ENCODE measurements at places on chromosomes 5 and 9.

DNA sequence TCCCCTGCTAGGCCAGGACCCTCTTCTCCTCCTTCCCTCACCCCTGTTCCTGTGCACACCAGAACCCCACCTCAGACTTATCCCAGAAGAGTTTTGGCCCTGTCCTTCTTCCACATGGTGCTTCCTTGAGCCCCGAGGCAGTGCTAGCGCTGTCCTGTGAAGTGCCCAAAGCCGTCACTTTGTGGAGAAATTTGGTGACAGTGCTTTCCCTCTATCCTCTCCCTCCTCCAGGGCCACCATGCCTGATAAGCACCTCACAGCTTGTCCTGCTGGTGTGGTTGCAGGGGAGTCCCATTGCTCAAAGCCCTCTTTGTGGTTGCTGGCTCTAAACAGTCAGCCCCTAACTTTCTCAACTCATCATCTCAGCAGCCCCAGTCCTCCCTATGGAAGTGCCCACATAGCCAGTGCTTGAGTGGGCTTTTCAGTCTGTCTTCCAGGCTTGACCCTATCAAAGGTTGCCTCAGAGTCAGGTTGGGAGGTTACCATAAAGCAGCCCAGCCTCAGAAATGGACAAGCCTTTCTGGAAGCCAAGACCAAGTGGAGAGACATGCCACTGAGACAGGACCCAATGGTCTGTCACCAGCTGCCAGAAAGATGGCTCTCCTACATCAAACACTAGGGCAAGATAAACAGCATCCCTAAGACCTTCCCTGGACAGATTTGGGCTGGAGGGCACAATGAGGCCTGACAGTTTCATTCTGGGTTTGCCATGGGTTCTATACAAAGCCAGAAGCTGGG is 18.0 kb downstream of the IGIP start:
- no peak for DNase-seq

DNA sequence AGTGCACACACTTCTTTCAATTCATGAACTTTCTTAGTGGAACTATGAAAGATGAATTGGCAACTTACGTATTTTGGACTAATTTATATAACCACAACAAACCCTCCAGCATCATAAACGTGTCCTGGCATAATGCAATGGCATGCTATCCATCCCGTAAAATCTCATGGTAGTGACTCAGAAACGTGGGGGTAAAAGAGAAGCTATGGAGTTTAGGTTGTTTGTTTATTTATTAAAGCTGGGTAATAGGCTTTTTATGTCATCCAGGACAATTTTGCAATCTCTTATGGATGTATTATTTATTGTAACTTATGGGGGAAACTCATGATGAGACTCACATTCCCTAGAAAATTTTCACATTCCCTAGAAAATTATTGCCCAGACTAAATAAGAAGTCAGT is 106.3 kb downstream of the GDA start:
- DNase-seq = no peak

GRCh38 chr5:74673011-74673790 is 11.8 kb upstream of the HEXB start:
- no peak for DNase-seq

DNA sequence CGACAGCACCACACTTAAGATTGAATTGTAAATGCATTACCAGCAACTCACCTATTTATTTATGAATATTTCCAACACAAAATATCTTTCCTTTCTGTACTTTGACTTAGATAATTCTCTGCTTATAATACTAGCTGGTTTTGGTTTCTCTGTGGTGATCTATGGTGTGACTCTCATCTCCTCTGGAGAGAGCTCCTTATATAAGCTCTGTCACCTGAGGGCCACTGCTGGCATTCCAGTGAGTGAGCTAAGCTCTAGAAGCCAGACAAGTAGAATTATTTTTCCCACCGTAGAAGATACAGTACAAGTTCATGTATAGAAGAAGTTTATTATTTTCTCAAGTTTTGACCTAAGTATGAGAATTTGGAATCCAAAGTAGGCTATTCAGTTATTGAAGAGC is 111.5 kb downstream of the CDC42SE2 start:
- no peak for DNase-seq

GRCh38 chr5:127305493-127305892 is 14.9 kb downstream of the MEGF10 start:
- no peak for DNase-seq

- no peak for DNase-seq
Measured at GRCh38 chr9:114434878-114435311, 47.1 kb upstream of the AKNA start.

- no peak for DNase-seq
Measured at GRCh38 chr9:129263836-129264235, 85.8 kb upstream of the IER5L start.

- DNase-seq = no peak
Measured at GRCh38 chr5:57659886-57660285, 177.3 kb upstream of the ACTBL2 start.
